Esophagus squamous epithelium (tissue), 5 donors: ENCODE measurements at places on chromosomes 7 and 10.

DNA sequence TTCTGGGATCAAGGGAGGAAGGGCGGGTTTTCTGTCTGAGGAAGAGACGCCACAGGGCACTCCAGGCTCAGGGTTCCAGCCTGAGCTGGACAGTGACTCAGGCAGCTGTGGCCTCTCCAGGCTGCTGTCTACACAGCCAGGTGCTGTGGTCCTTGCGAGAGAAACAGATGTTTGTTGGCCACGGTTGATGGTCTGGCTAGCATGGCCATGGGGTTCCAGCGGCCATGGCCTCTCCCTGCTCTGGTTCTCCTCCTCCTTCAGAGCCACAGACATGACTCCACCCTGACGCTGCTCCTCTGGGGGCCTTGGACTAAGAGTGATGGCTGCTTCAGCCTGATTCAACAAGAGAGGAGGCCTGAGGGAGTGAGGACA is 75.9 kb downstream of the AFAP1L2 start:
- peaks cover 12% of the 10 kb centered on the region for H3K4me1 ChIP-seq
- no peak overlapping the region for H3K27ac ChIP-seq
- peaks cover 25% of the 10 kb centered on the region for H3K36me3 ChIP-seq
- DNase-seq, result no peak

DNA sequence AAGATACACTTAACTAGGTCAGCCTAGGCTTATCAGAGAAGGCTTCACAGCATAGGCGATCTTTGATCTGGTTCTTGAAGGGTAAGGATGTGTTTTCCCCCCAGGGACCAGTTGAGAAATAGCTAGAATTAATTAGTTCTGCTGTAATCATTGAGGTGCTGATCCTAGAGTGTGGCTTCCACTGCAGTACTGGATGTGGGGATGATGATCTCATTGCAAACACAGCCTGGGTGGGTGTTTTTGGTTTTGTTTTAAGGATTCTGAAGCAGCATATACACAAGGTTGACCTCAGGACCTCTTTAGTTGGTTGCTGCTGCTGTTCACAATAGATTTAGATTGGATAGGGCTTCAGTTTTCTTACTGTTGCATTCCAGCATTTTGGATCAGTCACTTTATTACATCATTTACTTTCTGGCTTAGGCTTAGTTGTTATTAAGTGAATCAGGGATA is 159.7 kb downstream of the AUTS2 start:
- H3K4me3 ChIP-seq, result no peak overlapping the region
- H3K36me3 ChIP-seq, result no peaks in the 10 kb centered on the region
- H3K27ac ChIP-seq, result no peak overlapping the region

- no peaks in the 10 kb centered on the region for H3K36me3 ChIP-seq
- no peak overlapping the region for H3K27ac ChIP-seq
- H3K4me1 ChIP-seq, result no peaks in the 10 kb centered on the region
- no peaks in the 10 kb centered on the region for H3K27me3 ChIP-seq
These were observed 321.3 kb upstream of the MBL2 start for GRCh38 chr10:53093878-53094277.

DNA sequence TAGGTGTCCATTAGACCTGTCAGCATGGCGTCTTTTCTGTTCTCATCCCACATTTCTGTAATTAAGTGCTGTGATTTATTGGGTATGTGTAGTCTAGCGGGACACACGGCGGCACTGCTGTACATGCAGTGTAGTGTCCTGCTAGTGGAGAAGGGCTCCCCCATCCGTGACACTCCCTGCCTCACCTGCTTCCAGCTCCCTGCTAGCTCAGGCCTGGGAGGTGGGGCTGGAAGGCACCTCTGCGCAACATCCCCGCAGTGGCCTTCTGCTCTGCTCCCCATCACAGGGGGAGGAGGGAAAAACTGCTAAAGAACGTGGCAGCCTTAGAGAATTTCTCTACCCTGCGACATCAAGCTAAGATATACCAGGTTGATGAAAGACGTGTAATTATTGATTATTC is 19.5 kb downstream of the SEPHS1 start:
- no peaks in the 10 kb centered on the region for H3K27me3 ChIP-seq
- no peak overlapping the region for H3K4me3 ChIP-seq
- H3K36me3 ChIP-seq, result peaks cover 99% of the 10 kb centered on the region
- H3K4me1 ChIP-seq, result no peaks in the 10 kb centered on the region

GRCh38 chr7:124263232-124263827 is 230.5 kb upstream of the TMEM229A start:
- no peak overlapping the region for H3K4me3 ChIP-seq
- no peaks in the 10 kb centered on the region for H3K4me1 ChIP-seq
- no peaks in the 10 kb centered on the region for H3K27me3 ChIP-seq
- H3K27ac ChIP-seq, result no peak overlapping the region
- no peaks in the 10 kb centered on the region for H3K36me3 ChIP-seq
- DNase-seq, result no peak
